ENCODE measurements at places on chromosomes 1 and 21.

DNA sequence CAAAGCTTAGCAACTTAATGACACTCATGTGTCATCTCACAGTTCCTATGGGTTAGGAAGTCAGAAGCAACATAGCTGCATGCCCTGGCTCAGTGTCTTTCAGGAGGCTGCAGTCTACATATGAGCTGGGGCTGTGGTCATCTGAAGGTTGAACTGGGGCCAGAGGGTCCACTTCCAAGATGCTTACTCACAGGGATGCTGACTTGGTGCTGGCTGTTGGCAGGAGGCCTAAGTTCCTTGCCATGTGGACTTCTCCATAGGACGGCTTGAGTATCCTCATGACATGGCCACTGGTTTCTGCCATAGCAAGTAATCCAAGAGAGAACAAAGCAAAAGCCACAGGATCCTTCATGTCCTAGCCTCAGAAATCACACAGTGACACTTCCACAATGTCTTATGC lies 12.1 kb upstream of the FAM43B start:
- no peak for DNase-seq

DNA sequence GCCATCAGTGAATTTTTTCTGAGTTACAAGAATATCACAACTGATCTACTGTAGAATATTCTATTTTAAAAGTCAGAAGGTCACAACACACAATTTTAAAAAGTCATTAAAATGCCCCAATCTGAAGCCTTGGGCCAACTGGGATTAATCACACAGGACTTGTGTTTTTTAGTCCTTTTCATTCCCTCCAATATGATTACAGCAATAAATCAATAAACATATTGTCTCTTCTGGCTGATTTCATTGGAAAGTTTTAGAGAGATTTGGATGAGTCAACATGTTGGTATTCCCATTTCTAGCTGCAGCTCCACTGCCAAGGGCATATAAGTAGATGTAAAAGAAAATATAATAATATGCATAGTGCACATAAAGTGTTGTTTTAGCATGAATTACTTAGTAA lies 85.8 kb downstream of the NIBAN1 start:
- DNase-seq, result no peak

- no peak for DNase-seq
Observed at GRCh38 chr21:37395961-37396360, 29.4 kb downstream of the DYRK1A start.

- no peak for DNase-seq
Observed at GRCh38 chr1:63683759-63684158, 90.1 kb upstream of the ROR1 start.

DNA sequence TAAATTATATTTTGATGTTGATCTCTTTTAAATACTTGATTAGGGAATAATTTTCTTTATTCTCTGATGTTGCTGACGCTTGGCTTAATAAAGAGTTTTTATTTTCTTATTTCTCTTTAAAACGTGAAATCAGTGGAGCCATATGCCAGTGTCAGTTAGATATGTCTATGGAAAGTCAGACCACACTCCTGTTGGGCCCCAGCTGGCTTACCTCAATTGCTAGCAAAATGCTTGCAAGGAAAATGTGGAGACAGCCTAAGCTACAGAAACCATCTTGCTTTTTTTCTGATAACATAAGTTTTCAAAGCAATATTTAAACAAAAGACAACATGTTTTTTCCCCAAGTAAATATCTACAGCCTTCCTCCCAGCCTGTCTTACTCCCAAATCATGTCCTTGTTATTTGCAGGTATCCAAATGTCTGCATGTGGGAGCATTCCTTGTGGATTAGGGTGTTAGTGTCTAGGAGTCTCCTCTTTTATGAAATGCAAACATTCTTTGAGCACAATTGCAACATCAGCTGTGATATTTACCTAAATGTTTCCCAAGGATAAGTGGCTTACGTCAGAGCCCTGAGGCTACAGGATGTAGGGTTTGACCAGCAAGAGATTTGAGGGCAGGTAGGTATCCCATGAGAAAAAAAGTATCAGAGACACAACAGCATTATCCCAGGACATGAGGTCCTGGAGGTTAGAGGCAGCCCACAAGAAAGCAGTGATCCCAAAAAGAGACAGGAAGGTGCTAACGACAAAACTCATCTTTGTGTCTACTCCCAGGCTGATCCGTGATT lies 117.2 kb upstream of the KCNJ15 start:
- DNase-seq, result no peak

DNA sequence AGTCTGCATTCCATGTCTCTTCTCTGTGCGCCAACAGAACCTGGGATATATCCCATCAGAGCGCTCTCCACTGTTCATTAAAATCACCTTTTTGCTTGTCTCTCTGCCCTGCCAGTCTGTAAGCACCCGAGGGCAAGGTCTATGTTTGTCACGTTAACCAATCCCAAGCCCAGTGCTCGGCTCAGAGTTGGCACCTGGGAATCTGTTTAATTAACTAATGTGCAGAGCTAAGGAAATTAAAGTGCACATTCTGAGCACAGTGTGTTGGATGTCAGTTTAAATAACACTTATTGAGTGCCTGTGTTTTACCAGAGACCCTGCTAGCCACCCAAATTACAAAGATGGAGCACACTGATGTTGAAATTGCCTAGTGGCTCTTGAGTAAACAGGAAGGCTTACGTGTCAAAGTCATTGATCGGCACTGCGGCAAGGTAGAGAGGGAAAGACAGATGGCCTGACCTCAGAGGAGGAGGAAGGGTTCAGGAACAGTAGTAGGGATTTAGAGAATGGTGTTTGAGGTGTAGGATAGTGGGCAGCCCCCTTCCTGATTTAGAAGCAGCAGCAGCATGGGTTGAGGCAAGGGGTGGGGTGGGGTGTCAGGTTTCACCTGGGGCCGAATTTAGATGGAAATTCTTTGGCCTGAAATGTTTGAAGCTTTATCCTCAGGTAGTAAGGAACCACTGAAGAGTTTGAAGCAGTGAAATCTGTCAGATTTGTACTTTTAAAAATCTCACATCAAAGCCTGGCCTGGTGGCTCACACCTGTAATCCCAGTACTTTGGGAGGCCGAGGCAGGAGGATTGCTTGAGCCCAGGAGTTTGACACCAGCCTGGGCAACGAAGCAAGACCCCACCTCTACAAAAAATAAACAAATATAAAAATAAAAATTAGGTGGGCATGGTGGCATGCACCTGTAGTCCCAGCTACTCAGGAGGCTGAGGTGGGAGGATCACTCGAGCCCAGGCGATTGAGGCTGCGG lies 7.7 kb downstream of the ARMH1 start:
- no peak for DNase-seq

DNA sequence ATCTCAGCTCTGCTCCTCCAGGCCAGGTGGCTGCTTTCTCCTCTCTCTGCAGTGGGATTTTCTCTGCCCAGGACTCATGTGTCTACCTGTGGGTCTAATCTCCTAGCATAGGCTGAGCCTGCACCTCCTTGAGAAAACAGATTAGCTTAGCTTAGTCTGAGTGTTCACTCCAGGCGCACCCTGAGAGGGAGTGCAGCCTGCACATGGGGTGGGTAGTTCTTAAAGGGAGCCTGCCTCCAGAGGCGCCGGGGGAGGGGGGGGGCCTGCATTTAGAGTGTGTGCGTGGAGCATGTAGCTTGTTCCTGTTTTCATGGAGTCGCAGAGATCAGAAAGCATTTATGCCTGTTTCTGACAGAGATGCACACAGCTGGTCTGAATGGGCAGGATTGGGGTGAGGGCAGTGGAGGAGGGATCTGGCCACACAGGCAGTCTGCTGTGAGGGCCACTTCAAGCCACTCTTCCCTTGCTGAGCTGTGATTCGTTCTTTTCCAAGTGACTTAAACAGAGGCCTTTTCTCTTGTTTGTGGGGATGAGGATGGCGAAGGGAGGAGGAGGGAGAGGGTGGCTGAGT lies 45.2 kb downstream of the GALNT2 start:
- DNase-seq, result no peak

DNA sequence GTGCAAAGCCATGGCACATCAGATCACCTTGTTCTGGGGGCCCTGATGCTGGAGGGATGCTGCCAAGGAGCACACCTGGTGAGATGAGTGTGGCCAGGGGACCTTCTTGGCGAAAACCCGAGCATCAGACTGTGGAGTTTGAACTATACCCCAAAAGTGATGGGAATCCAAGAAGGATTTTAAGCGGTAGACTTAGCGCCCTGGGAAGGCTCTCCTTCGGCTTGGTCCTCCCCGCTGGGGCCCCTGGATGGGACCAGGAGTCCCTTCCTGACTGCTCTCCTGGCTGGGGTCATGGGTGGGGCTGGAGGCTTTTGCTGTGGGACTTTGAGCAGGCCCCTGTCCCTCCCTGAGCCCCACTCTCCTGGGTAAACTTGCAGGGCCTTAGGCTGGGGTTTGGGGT lies 10.5 kb downstream of the ZNF362 start:
- no peak for DNase-seq

- no peak for DNase-seq
Observed at GRCh38 chr1:35172022-35172421, 20.9 kb downstream of the SFPQ start.

- DNase-seq, result no peak
Observed at GRCh38 chr1:5976231-5976630, 16.0 kb downstream of the NPHP4 start.

GRCh38 chr1:16398371-16398953 lies 31.4 kb downstream of the SZRD1 start:
- no peak for DNase-seq

- no peak for DNase-seq
Observed at GRCh38 chr21:17539323-17539722, 26.5 kb downstream of the CXADR start.

Measured in non-pigmented ciliary epithelial cell (primary cell).